ENCODE measurements at places on chromosomes 7 and 10. TPM values are rescaled to one million over a fixed set of nuclear protein-coding genes. Genes with fewer than 3 reads are reported as not detected.

DNA sequence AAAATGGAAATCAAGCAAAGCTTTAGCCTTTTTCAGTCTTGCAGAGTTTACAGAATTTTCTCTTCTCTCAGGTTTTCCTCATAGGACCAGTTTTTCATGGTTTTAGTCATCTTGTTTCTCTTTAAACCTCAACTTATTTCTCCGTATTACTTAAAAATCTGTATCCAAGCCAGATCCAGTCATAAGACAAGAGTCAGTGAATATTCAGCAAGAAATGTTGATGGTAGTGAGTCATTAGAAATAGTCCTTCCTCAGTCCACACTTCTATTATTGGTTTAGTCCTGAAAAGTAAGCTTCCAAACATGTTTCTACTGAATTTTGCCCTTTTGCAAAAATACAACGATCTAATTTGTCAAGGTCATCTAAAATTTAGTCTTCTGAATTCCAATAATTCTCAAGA, 107.0 kb downstream of the VIM start:
- no peak for DNase-seq

GRCh38 chr7:87110778-87111177, 41.5 kb upstream of the DMTF1 start:
- DNase-seq = no peak

DNA sequence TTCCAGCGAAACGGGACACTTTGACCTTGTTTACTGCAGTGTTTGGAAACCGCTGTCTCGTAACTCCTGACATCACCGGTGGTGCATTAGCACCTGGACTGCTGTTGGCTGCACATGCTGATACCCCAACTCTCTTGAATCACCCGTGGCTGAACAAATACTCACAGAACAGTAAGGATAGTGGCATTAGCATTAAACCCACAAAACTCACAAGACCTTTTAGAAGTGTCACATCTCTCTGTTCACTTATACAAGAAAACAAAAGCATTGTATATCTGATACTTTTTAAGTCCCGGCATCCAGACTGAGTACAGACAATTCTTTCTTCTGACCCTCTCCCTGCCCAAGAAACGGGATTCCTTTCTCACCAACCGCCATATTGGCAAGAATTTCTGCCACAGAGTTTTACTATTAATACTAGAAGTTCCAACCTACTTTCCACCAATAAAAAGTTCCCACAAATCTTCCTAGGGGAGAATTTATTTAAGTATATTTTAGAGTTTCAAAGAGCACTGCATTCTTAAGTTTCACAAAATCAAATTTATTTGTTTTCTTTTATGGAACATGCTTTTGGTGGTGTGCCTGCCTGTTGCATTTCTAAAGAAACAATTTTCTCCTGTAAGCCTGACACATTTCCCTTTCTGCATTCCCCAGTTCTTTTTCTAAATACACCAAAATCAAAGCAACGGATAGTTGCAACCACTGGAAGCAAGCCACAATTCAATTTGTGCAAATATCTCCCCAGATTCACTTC, 208.4 kb upstream of the KLF14 start:
- DNase-seq = no peak

DNA sequence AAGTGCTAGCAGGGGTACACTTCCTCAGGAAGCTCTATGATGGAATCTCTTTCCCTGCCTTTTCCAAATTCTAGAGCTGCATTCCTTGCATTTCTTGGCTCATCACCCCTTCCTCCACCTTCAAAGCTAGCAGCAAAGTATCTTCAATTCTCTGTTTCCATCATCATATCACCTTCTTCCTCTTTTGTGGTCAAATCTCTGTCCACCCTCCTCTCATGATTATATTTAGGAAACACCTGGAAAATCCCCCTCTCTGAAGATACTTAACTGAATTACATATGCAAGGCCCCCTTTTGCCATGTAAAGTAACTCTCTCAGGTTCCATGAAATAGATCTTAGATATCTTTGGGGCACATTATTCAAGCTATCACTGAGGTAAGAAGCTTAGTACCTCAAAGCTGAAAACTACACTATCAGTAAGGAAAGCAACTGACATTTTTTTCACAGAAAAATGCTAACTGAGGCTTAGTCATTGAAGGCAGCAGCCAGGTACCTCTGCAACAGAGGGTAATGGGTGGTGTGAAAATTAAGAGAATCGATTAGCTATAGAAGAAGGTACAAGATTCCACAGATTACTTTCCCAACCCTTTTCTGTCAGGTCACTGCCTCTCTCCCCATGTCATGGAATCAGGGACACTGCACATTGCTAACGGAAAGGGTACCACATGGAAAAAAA, 197.3 kb downstream of the MACC1 start:
- peak; percentile 50 for DNase-seq

- DNase-seq = no peak
Measured at GRCh38 chr10:86709396-86710185, 41.3 kb downstream of the LDB3 start.

The UCMA gene
- not detected for total RNA-seq

The C7orf57 gene
- not detected for total RNA-seq

The NPSR1 gene
- total RNA-seq = not detected

The ADARB2 gene
- total RNA-seq = 3.1 TPM

The CNTNAP2 gene
- 0.08 TPM for total RNA-seq

All from GM12878 (cell line).